ENCODE measurements at places on chromosomes 4 and X. TPM values are rescaled to one million over a fixed set of nuclear protein-coding genes. Genes with fewer than 3 reads are reported as not detected.

GRCh38 chrX:774536-774935, 143.9 kb downstream of the SHOX start:
- no peaks in the 10 kb centered on the region for H3K27me3 ChIP-seq
- H3K4me3 ChIP-seq, result no peak overlapping the region
- no peaks in the 10 kb centered on the region for H3K36me3 ChIP-seq
- DNase-seq, result no peak
- H3K4me1 ChIP-seq, result no peaks in the 10 kb centered on the region

The DCTD gene
- total RNA-seq, result 90.1 TPM

GRCh38 chr4:88791274-88791673, 93.6 kb upstream of the NAP1L5 start:
- H3K4me3 ChIP-seq, result no peak overlapping the region
- peaks cover 17% of the 10 kb centered on the region for H3K36me3 ChIP-seq
- no peak overlapping the region for H3K27ac ChIP-seq
- H3K4me1 ChIP-seq, result peaks cover 11% of the 10 kb centered on the region
- DNase-seq, result no peak

The GASK1B gene
- total RNA-seq, result 22.7 TPM

DNA sequence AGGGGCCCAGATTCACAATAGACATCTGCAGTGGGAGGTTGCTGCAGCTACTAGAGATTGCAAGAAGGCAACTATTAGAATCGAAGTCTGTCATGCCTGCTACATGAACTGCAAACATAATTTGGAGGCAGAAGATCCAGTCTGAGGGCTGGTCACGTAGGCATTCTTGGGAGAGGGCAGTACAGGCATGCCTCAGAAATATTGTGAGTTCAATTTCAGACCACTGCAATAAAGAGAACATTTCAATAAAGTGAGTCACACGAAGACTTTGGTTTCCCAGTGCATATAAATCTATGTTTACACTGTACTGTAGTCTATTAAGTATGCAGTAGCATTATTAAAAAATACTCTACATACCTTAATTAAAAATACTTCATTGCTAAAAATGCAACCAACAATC, 585.8 kb upstream of the FAT1 start:
- H3K4me3 ChIP-seq, result no peak overlapping the region
- H3K27ac ChIP-seq, result no peak overlapping the region

The ADAD1 gene
- total RNA-seq, result not detected

- H3K27ac ChIP-seq, result no peak overlapping the region
- DNase-seq, result no peak
- no peaks in the 10 kb centered on the region for H3K4me1 ChIP-seq
Observed at GRCh38 chr4:174016251-174016650, 267.2 kb downstream of the FBXO8 start.

The SHROOM4 gene
- total RNA-seq, result 33.2 TPM

DNA sequence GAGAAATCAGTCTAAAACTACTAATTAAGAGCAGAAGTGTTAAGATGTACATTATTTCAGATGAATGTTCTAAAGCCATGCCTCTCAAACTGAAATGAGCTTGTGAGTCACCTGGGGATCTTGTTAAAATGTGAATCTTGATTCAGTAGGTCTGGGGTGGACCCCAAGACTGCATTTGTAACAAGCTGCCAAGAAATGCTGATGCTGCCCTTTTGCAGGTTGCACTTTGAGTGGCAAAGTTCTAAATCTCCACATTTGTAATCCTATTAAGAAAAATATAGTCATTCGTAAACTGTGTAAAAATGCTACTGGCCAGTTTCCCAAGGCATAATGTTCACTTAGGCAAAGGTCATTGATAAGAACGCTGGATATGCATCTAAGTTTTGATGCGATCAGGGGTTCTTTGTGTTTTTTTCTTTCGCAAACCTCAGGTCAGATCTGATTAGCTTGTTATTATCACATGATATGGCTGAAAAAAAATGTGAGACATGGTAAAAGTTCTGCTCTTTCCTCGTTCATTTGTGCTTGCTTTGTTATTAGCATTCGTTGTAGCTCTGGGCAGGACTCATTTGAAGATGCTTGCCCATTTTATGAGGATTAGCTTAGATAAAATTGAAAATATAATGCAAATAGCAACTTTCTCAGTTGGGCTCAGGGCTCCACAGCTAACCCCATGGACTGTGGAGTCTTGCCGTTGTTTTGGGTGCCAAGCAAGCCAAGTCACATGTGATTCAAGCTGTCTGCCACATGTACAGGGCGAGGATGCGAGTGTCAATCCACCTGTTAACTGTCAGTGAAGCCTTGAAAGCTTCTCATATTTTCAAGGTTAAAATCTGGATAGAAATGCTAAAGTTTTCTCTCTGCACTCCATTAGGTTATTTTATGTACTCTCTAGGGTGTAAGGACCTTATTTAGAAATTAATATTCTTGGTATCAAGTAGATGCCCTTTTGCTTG, 12.1 kb downstream of the TBC1D1 start:
- no peaks in the 10 kb centered on the region for H3K4me1 ChIP-seq
- H3K27me3 ChIP-seq, result no peaks in the 10 kb centered on the region
- no peak overlapping the region for H3K27ac ChIP-seq

GRCh38 chrX:15598026-15598425, 2.7 kb downstream of the ACE2 start:
- no peaks in the 10 kb centered on the region for H3K4me1 ChIP-seq
- H3K4me3 ChIP-seq, result no peak overlapping the region

DNA sequence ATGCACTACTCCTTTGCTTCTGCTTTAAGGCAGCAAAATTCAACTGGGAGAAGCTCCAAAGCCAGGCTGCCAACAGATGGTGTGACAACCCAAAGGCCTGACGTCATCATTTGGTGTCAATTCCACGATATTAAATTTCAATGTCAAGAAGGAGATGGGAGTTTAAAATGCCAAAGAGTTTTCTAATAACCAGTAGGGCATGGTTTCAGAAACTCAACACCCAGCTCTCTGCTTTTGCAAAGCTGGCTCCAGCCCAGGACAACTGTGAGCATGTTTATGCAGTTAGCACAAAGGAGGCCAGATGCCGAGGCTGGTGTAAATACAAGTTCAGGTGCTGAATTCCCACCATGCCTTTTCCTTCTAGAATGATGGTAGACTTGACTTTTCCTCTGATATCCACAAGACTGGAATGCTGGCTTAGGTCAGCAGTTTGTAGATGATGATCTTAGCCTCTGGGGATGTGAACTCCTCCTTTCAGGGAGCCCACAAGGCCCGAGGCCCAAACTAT, 67.3 kb downstream of the AFAP1 start:
- H3K27ac ChIP-seq, result no peak overlapping the region
- peaks cover 14% of the 10 kb centered on the region for H3K36me3 ChIP-seq
- no peak for DNase-seq
- no peaks in the 10 kb centered on the region for H3K27me3 ChIP-seq
- peaks cover 11% of the 10 kb centered on the region for H3K4me1 ChIP-seq

The SYP gene
- total RNA-seq, result 4.2 TPM
